Activated CD8-positive, alpha-beta T cell treated with anti-CD3 and anti-CD28 coated beads for 36 hours (primary cell): ENCODE measurements at places on chromosomes 16 and 17.

GRCh38 chr17:179781-180380 lies 1.6 kb downstream of the DOC2B start:
- no peak for DNase-seq

DNA sequence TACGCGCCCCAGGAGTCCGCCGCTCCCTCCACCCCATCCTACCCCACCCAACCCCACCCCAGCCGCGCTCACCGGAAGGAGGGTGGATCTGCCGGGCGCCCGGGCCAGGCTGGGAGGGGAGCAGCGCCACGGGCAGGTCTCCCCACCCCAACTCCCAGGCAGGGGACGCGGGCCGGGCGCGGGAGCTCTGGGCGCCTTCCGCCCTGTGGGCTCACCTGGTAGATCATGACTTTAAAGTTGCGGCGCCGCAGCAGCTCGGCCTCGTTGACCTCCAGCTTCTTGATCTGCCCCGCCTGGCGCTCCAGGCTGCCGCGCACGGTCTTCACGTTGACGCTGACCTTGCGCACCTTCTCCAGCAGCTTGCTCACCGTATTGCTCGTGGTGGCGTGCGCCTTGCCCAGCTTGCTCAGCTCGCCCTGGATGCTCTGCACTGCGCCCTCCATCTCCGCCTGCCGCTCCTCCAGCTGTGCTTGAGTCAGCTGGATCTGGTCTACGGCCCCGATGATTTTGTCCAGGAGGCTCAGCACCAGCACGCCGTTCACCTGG lies 571 bp downstream of the CAVIN1 start:
- peak; percentile 56 for DNase-seq

DNA sequence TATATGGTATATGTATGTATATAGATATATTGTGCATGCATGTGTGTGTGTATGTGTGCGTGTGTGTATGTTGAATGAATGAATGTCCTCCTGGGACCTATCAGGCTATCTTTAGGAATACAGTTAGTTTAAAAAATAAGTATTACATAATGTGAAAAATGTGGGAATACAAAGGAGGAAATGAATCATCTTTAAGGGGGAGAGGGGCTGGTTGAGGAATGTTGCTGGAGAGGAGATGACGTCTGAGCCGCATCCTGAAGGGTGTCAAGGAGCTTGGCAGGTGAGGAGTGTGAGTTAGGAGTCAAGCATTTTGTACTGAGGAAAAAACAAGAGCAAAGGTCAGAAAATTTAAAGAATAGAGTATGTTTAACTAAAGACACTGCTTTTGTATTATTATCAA lies 62.4 kb upstream of the NLK start:
- no peak for DNase-seq

DNA sequence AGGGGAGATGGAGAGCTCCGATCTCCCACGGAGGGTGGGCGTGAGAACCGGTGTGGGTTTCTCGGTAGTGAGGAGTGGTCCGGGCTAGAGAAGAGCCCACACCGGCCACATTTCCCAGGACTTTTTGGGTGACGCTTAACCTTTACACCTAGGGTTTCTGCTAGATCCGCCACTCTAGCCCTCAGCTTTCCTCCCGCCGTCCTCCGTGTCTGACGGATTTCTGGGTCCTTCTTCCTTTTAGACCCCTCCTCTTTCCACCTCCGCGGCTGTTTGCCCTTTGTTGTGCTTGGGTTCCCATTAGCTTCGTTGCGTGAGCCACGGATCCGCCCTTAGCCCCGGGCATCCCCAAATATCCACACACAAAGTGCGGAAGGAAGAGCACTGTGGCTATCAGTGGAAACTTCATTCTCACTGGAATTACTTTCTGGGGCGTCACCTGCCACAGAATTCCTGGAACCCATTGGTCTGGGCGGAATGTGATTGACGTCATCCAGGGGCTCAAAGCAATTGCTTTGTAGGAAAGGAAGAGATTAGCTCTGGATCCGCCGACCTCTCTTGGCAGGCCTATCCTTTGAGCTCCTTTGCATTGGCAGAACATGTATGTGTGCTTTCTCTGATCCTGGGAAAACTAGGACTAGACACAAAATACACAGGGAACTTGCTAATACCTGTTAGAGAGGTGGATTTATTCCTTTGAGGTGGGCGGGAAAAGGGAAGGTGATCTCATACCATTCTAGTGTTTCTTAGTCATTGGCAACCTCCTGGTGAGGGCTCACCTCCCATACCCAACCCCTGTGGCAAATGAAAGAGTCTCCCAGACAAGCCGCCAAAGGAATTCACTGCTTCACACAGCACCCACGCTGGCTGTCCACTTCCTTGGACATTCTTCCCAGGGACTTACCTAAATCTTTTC lies 654 bp downstream of the TNFAIP1 start:
- peak; percentile 60 for DNase-seq

GRCh38 chr16:82750068-82750467 lies 123.3 kb downstream of the CDH13 start:
- no peak for DNase-seq

DNA sequence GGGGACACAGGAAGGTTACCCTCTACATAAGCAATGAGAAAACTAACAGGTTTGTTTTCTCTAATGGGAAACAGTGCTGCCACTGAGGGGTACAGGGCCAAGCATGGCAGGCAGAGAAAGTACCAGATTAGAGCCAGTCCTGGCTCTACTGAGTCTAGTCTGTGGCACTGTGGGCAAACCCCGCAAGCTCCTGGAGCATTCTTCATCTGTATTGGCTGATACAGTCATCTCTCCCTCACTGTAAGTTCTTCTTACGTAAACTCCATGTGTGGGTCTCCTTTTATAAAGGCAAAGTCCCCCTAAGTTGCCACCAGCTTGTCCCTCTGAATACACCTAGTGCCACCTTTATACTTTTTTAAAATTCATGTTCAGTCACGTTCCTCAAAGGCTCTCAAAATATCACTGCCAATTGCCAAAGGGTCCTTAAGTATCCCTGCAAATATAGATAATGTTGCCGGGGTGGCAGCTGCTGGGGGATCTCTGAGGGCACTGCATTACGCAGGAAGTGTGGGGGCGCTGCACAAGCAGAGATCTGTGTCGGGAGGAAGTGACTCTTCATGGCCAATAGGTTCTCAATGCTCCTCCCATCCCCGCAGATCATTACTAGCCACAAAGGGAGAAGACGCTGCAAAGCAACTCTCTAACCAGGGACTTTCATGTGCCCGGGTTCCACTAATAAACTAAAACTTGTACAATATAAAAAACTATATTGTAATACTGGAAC lies 18.8 kb downstream of the XPO6 start:
- DNase-seq: peak; percentile 94

DNA sequence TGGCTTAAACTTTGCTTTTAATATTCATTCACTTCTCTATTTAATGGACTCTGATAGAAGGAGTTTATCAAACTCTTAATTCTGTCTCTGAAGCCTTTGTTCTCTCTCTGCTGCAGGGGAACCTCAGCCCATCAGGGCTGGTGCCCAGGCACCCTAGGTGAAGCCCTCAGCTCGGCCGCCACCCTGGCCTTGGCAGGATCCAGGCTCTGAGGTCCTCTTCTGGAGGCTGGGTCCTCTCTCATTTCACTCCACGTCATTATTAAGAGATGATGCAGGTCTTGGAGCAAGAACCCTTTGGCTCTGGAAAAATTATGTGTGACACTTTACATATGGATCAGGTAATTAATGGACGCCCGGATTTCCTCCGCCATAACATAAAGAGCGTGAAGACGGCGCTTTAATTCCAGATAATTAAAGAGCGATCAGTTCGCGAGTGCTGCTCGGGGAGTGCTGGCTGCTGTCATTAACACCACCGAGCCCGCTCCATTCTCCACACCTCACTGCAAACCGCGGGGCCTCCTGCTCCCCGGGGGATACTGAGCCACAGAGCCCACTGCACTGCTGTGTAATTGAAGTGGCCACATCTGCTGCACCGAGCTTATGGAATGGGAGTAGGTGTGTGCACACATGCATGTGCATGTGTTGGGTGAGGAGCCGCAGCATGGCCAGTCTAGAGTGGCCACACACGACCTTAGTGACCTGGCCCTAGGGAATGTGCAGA lies 259.4 kb upstream of the TNRC6C start:
- DNase-seq: no peak

DNA sequence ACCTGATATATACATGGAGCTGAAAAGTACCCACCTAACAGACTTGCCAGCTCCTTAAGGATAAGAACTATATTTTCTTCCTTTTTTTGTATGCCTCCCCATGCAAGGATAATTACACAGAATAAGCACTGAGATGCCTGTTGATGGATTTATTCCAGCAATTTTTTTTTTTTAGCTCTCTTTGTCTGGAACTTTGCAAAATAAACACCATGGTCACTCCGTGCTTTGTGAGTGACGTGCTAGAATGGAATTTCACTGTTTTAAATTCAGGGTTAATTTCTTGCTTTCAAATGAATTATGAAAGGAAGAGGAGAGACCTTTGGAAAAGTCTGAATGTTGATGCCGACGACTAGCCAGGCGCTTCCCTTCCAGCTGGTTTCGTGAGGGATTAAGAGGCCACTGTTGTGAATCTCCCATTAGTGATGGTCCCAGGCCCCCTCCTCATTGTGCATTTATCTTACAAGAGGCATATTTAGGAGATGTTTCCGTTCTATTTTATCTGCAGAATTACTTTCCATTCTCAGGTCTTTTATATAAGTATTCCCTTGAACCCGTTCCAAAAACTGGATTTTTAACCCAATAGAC lies 529.1 kb downstream of the WWOX start:
- no peak for DNase-seq

DNA sequence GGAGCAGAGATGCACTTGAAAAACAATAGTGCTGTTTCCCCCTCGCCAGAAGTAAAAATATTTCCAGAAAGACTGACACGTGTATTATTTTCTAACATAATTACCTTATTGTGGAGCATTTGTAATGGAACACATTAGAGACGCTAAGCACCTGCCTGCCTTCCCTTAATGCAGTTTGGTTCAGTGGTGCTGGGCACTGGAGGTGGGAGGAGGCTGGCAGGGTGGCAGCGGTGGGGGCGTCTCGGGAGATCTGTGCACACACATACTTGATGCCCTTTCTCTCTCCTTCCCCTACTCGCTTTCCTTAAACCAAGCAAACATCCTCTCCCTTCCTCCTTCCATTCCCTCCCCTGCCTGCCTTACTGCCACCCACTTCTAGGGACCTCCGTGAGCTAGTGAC lies 156.6 kb upstream of the SDK2 start:
- DNase-seq: no peak

GRCh38 chr16:83392743-83393142 lies 415.0 kb upstream of the HSBP1 start:
- no peak for DNase-seq

- no peak for DNase-seq
Observed at GRCh38 chr16:88375996-88376834, 6.5 kb upstream of the ZNF469 start.

DNA sequence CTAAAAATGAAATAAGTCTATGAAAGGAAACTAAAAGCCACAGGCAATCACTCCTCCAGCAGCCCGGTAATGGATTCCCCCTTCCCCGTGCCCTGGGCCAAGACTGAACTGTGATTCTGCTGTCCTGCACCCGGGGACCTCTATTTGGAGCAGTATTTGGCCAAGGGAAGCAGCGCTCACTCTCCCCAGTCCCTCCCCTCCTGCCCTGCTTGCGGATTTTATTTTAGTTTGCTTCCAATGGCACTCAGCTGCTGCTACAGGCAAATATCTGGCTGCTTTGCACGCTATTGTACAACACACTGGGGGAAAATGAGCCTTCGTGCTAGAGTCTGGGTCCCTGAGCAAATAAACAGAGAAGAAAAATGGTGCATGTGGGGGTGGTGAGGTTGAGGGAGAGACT lies 975.7 kb upstream of the RBFOX1 start:
- no peak for DNase-seq

DNA sequence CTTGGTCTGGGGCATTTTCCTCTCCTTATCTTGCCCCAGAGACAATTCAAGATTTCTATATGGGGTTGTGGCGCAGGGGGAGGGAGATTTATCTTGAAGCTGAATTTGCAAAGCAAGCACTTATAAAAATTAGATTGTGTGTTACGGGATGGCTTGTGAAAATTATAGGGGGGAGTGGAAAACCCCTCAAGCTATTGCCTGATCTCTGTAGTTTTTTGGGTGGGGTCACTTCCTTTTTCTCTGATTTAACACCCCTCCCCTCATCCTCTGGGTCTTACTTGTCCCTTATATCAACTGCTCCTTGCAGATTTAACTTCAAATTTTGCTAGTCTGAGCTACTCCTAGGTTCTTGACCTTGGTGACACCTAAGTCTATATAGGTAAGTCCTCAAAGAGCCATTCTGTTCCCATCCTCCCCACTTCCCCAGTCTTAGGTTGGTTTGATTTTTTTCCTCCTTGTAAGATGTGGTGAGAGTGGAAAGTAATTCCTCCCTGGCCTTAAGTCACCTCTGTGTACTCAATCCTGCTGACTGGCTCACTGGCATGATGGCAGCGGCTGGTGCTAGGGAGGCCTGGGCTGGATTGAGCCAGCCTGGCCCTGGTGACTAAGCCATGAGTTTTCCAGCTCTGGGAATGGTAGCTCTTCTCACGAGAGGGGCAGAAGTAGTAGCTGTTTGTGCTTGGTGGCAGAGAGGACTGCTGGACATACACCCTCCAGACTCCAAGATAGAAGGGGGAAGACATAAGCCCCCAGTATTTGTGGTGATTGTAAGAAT lies 2.3 kb downstream of the ARL4D start:
- no peak for DNase-seq

- no peak for DNase-seq
Observed at GRCh38 chr17:19671433-19671832, 22.9 kb downstream of the ALDH3A2 start.

- no peak for DNase-seq
Observed at GRCh38 chr17:6496640-6497441, 52.6 kb downstream of the PIMREG start.

DNA sequence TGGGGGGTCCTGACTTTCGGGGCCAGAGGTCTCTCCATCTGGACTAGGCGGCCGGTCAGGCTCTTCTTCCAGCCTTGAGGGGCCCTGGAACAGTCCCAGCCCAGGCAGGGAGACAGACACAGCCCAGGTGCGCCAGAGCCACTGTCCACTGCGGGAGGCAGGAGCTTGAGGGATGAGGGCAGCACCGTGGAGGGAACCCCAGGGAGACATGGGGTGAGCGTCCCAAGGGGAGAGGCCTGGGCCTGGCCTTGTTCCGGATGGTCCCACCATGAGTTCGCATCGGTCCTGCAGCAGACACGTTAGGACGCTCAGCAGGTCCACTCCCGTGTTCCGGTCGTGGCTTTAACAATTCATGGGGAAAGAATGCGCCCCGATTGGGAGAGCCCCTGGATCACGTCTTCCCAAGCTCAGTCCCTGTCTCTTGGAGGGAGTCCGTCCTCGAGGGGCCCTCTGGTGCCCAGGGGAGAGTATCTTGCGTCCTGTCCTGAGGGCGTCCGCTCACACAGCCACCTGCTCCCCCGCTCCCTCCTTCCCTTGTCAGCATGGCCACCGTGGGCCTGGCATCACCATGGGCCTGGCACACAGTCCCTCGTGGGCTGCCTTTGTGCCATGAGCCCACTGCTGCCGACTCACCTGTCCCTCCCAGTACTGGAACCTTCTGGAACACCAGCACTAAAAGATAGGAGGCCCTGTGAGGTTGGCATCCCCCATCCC lies 6.7 kb upstream of the NUDT16L1 start:
- DNase-seq: no peak

DNA sequence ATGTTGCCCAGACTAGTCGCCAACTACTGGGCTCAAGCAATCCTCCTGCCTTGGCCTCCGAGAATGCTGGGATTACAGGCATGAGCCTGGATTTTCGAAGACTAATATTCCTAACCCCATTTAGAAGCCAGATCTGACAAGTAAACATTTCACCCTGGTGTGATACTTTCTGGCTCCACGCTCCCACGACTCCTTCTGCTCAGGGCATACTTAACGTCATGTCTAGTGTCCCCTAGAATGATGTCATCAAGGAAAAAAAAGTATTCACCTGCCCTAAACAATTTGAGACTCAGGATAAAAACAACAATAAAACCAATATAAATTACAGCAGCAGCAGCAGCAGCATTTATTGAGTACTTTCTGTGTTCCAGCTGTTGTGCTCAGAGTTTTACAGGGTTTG lies 13.2 kb downstream of the ITGB3 start:
- no peak for DNase-seq
